Stimulated activated CD4-positive, alpha-beta T cell treated with anti-CD3 and anti-CD28 coated beads, Interleukin-4, amount 100 ng/mL, for 4 hours (primary cell): ENCODE measurements at places on chromosomes 2 and 18.

DNA sequence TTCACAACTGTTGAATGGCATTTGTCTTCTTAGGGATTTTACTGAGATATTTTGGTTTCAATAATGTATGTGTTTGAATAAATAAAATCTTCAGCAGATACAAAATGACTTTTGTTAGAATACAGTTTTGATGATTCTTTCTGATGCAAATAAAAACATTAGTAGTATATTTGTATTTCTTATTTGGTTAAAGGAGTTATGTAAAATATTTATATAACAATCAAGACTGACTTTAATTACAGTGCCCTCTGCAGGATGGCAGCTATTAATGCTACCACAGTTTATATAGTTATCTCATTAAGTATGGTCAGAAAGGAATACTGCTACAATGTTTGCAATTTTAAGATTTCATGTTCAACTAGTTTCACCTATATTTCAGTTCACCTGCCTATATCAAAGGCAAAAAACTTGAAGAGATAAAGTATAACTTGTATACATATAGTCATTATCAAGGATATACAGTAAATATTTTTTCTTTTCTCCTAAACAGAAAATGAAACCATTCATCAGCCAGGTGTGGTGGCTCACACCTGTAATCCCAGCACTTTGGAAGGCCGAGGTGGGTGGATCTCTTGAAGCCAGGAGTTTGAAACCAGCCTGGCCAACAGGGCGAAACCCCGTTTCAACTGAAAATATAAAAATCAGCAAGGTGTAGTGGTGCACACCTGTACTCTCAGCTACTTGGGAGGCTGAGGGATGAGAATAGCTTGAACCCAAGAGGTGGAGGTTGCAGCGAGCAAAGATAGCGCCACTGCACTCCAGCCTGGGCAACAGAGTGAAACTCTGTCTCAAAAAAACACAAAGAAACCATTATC is 19.8 kb downstream of the ARL5A start:
- no peak for DNase-seq

- DNase-seq = no peak
Measured at GRCh38 chr2:168525716-168526446, 69.8 kb downstream of the CERS6 start.

- DNase-seq = no peak
Measured at GRCh38 chr2:155913356-155913755, 419.2 kb downstream of the NR4A2 start.

DNA sequence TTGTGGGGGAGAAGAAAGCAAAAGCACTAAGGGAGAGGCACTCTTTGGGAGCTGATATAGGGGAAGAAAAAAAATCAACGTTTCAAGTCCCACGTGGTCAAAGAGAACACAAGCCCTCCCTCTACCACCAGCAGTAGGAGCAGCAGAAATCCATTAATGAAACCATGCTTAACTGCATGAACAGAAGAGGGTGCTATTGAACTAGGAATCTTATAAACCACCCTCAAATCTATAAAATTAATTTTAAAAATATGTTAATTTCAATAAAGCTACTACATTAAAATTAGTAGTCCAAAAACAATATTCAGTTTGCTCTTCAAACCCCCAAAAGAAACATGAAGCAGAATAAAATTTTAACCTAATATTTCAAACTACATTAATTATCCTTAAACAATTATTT is 147.8 kb downstream of the TMEM18 start:
- no peak for DNase-seq

GRCh38 chr2:45648636-45649035 is 2.8 kb upstream of the PRKCE start:
- DNase-seq = no peak

DNA sequence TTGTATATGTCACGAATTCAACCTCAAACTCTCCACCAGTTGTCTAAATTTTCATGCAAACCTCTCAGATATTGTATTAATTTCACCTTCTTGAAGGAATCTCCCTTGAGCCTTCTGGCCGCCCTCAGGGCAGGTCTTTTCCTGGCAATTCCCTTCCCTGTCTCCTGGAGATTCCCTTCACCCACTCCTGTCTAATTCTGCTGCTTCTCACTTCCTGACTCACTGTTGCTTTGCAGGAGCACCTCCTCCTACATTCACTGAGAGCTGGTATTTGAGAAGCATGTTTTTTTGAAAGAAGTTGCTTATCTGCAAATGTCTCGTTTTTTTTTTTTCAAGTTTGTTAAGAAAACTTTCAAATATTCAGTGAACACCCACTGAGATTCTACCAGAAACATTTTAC is 79.9 kb upstream of the OTOS start:
- DNase-seq = no peak

GRCh38 chr18:2997429-2997828 is 15.5 kb downstream of the LPIN2 start:
- no peak for DNase-seq

GRCh38 chr2:39730276-39730675 is 48.8 kb downstream of the THUMPD2 start:
- DNase-seq = no peak

- DNase-seq = no peak
Measured at GRCh38 chr2:30141136-30141535, 5.7 kb upstream of the YPEL5 start.

DNA sequence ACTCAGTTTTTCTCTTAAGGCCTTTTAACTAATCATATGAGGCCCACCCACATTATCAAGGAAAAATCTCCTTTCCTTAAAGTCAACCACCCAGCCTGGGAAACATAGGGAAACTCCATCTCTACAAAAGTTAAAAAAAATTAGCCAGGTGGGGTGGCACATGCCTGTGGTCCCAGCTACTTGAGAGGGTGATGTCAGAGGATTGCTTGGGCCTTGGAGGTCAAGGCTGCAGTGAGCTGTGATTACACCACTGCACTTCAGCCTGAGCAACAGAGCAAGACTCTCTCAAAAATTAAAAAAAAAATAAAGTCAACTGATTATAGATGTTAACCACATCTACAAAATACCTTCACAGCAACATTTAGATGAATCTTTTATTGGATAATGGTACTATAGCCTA is 5.8 kb downstream of the DPYSL5 start:
- DNase-seq = no peak

- no peak for DNase-seq
Measured at GRCh38 chr2:37585295-37585908, 86.0 kb downstream of the CDC42EP3 start.

DNA sequence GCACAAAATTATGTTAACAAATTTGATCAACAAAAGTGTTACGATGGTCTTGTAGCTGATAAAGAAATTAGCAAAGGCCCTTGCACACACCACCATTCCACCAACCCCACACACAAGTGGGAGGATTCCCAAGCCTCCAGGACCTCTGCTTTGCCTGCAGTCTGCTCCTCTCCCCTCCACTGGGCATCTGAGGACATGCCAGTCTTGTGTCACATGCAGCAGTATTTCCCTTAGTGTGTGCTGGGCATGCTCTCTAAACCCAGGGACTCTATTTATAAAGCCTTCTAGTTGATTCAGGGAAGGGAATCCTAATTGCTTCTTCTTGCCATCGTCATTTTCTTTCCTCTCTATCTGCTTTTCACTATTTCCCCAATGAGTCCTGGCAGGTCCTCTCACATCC is 53.3 kb downstream of the KCTD18 start:
- DNase-seq = no peak

- DNase-seq = no peak
Measured at GRCh38 chr2:188333751-188334524, 42.3 kb downstream of the GULP1 start.

DNA sequence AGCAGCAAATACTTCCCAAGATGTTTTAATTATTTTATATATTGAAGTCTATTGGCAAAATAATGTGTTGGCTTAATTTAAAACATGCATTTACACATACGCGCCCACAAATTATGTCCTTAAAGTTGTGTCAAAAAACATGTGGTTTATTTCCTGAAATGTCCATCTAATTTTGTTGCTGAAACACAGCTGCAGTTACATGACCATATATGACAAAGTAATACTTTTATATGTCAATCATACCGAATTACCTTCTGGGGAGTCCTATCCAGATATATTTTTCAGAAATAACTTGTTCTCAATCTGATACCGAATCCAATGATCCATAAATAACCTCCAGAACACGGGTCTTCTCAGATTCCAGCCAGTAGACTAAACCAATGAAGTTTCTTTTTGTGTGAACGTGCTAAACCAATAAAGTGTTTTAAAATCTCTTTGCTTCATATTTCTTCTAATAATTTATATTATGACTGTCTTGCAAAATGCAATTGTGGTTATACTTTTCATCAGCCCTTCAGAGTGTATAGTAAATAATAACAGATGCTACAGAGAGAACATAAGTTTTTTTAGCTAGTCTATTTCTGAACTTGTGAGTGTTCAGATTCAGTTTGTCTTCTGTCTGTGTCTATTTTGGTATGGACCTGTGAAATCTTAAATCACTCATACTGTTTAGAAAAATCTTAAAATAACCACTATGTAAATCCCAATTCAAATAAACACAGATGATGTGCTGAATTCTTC is 2.4 kb downstream of the SCG2 start:
- no peak for DNase-seq

DNA sequence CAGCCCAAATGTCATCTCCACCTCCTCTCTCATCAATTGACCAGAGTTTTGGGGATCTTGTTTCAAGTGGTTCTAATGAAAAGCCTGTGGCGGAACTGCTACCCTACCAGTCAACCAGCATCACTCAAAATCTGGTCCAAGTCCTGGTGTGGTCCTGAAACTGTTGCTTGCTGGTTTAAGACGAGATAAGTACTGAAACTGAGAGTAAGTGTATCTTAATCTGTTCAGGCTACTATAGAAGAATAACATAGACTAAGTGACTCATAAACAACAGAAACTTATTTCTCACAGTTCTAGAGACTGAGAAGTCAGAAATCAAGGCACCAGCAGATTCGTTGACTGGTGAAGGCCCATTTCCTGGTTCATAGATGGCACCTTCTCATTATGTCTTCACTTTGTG is 879 bp upstream of the GALNT5 start:
- DNase-seq = no peak

DNA sequence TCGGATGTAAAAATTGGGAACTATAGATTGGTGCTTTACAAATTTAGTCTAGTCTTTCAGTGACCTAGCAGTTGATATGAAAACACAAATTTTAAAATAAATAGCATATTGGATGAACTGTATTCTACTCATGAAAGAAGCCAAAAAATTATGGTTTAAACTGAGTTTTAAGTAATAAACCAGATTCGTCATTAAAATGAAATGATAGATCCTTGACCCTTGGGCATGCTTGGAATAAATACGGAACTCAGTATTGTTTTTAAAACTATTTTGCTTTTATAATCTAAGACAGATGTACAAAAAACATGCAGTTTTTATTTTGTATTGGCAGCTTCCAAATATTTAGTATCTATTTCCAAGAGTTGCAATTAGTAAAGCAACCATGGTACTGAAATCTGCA is 34.6 kb upstream of the TBR1 start:
- no peak for DNase-seq

- DNase-seq = no peak
Measured at GRCh38 chr2:137992039-137992646, 27.9 kb downstream of the HNMT start.

GRCh38 chr2:231615058-231615671 is 22.5 kb downstream of the TEX44 start:
- no peak for DNase-seq

GRCh38 chr18:40935423-40935822 is 1019.6 kb upstream of the PIK3C3 start:
- DNase-seq = no peak

DNA sequence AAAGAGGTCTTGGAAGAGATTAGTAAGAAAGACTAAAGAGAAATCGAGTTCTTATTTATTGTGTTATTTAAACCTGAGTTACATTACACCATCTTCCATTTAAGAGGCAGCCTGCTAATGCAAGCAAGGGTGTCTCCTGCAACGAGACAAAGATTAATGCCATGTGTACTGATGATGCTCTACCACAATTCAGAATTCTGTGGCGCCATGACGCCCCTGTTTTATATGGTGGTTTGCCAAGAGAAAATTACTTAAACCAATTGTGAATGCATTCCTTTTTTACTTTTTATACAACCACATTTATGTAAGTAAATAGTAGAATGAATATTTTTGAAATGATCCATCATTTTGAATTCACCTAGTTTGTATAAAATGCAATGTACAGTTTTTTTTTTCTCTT is 356.1 kb upstream of the ZEB2 start:
- DNase-seq = no peak

- no peak for DNase-seq
Measured at GRCh38 chr2:128543646-128544045, 225.0 kb upstream of the HS6ST1 start.

GRCh38 chr2:17515652-17516051 is 2.6 kb downstream of the RAD51AP2 start:
- no peak for DNase-seq

DNA sequence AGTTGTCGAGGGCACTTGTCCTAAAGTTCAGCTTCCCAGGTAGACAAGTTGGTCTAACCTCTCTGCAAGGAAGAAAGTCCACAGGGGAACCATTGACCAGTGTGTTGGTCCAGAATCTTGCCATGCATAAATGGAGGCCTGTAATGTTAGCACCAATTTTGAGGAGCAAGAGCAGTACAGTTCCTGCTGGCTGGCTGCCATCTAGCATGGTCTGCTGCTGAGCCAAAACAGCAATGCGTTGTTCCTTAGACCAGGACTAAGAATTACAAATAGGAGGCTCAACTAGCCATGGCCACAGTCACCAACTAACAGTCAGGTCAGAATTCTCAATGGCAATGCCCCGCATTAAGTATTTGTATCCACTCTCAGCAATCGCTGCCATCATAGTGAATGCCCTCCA is 72.8 kb upstream of the WIPF1 start:
- no peak for DNase-seq

DNA sequence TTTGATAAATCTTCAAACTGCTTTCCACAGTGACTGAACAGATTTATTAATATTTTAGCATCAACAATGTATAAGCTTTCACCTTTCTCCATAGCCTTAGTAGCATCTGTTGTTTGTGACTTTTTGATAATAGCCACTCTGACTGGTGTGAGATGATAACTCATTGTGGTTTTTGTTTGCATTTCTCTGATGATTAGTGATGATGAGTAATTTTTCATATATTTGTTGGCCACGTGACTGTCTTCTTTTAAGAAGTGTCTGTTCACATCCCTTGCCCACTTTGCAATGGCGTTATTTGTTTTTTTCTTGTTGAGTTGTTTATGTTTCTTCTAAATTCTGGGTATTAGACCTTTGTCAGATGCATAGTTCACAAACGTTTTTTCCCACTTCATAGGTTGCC is 952.9 kb downstream of the TRIB2 start:
- no peak for DNase-seq

GRCh38 chr2:111119822-111120252 is 877 bp upstream of the BCL2L11 start:
- DNase-seq = no peak
